ENCODE measurements at places on chromosomes 6 and 20.

- no peak for DNase-seq
Observed at GRCh38 chr20:11214256-11214840, 540.5 kb upstream of the JAG1 start.

- DNase-seq, result no peak
Observed at GRCh38 chr6:19925533-19925932, 88.4 kb downstream of the ID4 start.

GRCh38 chr6:128208851-128209580 is 308.2 kb upstream of the THEMIS start:
- DNase-seq, result no peak

GRCh38 chr20:60857708-60858107 is 394.4 kb upstream of the CDH4 start:
- no peak for DNase-seq

DNA sequence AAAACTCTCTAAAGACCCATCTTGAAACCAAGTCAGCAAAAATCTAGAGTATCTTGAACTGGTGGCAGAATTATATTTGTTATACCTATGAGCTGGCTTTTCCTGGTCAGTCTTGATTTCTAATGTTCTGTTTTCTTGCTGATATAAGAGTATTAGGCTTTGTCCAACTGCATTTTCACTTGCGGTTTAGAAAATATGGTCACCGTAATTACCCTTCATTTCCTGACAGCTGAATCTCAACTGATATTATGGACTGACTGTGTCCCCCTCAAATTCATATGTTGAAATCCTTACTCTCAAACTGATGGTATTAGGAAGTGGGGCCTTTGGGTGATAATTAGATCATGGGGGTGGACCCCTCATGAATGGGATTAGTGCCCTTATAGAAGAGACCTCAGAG is 72.1 kb downstream of the TXLNB start:
- DNase-seq, result no peak

GRCh38 chr6:161503570-161503969 is 229.7 kb upstream of the AGPAT4 start:
- DNase-seq, result no peak

- DNase-seq, result no peak
Observed at GRCh38 chr6:128841518-128841917, 41.4 kb upstream of the LAMA2 start.

DNA sequence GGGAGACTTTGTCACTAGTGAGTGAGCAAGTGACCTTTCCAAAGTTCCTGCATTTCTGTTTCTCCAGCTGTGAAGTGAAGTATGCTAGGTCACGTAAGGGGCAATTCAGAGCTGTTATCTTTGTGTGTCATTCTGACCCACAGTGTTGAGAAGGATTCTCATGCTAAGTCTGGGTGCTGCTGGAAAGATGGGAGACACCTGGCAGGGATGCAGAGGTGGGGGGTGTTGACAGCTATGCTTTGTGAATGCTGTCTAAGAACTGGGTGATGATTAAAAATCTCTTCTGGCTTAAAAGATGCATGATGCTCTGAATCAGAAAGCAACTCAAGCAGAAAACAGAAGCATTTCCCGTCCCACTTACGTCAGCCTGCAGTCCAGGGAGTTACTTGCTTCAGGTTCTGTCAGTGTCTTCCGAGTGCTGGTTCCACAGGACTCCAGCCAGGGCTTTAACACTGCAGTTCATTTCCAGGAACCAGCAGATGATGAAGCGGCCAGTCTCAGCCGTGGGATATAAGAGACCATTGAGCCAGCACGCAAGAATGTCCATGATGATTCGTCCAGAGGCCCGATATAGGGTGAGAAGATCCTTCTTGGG is 30.9 kb upstream of the ASXL1 start:
- DNase-seq, result no peak

DNA sequence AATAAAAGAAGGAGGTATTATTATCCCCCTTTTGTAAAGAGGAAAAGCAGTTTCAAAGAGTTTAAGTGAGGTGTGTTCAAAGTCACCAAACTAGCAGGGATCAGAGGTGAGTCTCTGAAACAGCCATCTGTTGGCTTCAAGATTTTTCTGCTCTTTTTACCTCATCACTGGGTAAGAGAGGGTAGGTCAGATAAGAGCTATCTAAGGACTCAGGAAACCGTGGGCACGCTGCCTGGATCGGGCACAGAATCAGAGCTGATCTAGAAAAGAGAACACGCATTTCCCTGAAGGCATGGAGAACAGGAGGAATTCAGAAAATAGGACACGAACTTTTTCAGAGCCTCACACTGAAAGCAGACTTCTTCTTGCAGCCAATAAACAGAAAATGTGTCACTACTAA is 65.8 kb upstream of the LY86 start:
- no peak for DNase-seq

DNA sequence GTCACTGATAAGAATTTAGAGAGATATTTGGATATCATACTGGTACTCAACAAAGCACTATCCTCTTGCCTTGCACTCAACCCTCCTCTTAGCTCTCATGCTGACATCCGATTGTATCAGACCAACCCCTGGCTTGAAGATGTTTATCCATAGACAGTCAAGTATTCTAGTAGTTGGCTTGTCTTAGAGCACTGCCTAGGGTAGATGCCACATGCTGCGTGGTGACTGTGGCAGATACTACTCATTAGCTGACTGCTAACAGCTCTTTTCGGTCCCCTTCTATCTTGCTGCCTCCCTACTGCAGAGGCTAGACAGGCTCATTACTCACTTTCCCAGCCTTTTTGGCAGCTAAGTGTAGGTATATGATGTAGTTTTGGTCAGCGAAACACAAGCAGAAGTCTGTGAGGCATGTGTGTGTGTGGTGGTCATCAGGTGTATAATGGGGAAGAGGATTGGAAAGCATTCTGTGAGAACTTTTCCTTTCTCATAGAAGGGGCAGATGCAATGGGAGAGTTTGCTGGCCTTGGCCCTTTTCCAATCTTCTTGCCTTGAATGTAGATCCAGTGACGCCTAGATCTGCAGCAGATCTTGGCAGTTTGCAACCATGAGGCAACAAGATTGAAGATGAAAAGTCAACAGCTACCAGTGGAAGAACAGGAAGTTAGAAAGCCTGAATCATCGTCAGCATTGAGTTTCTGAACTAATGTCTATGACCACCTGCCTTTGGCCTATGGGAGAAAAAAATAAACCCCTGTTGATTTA is 4.4 kb upstream of the IFNGR1 start:
- no peak for DNase-seq

GRCh38 chr6:18958146-18958545 is 571.0 kb downstream of the RNF144B start:
- DNase-seq, result no peak

DNA sequence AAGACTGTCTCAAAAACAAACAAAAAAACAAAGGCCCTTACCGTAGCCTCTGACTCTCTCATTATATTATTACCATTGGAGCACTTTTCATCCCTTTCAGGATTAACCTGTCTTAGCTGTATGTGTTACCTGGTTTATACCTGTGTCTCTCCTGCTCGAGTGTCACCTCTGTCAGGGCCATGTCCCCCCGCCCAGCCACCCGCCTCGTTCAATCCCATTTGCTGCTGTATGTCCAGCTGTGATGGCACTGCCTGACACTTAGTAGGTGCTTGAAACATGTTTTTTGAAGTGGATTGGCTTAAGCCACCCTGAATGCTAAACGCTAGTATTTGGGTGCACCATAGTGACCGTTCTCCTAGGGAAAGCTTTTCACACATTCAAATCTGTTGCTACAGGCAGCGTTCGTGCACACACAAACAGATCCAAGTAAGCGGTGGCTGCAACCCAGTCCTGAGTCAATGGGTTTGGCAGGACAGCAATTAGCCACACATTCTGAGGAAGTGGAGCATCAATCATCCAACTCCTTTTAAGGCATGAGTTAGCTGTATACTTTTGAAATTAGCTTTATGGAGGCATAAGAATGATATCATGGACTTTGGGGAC is 98.9 kb upstream of the ZNF217 start:
- DNase-seq, result no peak

- no peak for DNase-seq
Observed at GRCh38 chr6:65706436-65706835, 590 bp downstream of the EYS start.
